ENCODE measurements at places on chromosomes 3 and 15. TPM values are rescaled to one million over a fixed set of nuclear protein-coding genes. Genes with fewer than 3 reads are reported as not detected.
A peak's percentile ranks its signal among the peaks of the same experiment; 100 is the strongest.

Gene P3H2
- 27.8 TPM for total RNA-seq

Gene PTPRG
- 25.7 TPM for total RNA-seq

Gene SCN5A
- 6.4 TPM for total RNA-seq

Gene TGFBR2
- 34.4 TPM for total RNA-seq

Gene BFSP2
- total RNA-seq = 0.96 TPM

Gene C3orf85
- total RNA-seq = not detected

Gene RLBP1
- not detected for total RNA-seq

Gene MKRN2OS
- 1.3 TPM for total RNA-seq

Gene DUOXA2
- total RNA-seq = not detected

Gene AQP9
- 0.75 TPM for total RNA-seq

Gene SLC6A20
- total RNA-seq = 1.4 TPM

Gene CASR
- 0.04 TPM for total RNA-seq

DNA sequence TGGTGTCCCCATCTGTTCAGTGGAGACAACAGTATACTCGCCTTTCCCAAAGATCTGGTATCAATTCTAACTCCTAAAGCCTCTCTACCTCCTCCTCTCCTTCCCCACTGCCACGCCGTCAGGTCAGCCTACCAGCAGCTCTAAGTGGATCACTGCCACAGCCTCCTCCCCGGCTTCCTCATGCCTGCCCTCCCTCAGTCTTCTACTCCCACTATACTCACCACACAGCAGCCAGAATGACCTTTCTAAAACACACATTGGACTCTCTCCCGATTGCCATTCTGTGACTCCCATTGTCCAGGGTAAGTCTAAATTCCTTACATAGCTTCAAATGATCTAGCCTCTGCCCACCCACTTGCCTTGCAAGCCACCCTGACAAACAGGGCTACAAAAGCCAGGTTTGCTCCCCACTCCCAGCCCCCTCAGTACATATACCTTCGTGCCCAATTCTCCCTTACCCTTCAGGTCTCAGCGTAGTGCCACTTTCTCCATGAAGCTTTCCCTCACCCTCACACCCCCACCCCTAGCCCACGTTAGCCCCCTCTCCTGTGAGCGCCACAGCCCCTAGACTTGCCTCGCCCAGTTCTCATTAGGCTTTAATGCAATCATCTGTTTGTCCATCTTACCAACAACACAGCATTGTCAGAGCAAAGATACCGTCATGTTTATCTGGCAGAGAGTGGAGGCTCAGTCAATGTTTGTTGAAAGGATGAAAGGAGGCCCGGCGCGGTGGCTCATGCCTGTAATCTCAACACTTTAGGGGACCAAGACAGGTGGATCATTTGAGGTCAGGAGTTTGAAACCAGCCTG is 9.5 kb upstream of the SEMA7A start:
- no peak for DNase-seq

DNA sequence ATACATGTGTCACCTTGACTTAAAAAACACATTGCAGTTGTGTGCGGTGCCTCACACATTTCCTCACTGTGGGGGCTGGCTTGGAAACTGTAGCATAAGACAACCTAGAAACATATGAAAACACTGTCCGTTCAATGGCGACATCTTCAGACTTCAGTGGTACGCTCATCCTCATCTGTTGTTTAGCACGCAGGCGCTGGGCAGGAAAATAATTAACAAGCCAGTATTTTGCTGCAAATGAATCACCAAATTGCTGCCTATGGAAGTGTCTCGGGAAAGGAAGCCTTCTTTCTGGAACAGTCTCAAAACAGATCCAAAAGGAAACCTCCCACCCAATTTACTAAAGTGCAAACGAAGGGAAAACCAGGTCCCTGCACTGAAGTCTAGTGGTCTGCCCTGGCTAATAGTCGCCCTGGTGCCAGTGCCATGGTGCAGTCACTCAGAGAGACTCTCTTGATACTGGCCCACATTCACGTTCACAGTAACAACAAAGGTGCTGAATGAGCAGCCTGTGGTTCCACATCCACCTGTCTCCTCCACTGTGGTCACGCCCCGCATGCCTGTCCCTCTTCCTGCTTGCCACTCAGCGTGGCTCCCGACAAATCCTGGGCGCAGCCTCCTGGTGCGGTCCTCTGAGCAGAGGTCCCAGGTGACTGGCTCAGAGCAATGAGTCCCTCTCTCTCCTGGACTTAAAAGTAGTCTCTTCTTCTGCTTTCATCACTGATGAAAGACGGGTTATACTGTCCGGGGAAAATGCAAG is 35.6 kb upstream of the MUC13 start:
- DNase-seq = no peak

DNA sequence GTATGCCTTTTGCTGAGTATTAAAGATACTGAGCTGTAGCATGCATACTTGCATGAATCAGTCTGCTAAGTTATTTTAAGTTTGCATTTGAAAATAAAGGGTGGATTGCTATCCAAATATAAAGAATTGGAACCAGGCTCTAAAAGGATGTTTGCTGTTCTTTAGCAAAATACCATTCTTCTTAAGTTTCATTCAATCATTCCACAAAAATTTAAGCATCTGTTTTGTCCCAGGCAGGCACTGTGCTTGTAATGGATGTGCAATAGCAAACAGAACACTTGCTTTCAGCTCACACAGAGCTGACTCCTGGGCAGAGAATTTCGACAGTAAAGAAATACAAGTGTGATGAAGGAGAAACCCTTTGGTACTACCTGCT is 151.1 kb downstream of the PGPEP1L start:
- no peak for DNase-seq

- no peak for DNase-seq
Observed at GRCh38 chr15:100909565-100909964, 9.6 kb upstream of the LRRK1 start.

DNA sequence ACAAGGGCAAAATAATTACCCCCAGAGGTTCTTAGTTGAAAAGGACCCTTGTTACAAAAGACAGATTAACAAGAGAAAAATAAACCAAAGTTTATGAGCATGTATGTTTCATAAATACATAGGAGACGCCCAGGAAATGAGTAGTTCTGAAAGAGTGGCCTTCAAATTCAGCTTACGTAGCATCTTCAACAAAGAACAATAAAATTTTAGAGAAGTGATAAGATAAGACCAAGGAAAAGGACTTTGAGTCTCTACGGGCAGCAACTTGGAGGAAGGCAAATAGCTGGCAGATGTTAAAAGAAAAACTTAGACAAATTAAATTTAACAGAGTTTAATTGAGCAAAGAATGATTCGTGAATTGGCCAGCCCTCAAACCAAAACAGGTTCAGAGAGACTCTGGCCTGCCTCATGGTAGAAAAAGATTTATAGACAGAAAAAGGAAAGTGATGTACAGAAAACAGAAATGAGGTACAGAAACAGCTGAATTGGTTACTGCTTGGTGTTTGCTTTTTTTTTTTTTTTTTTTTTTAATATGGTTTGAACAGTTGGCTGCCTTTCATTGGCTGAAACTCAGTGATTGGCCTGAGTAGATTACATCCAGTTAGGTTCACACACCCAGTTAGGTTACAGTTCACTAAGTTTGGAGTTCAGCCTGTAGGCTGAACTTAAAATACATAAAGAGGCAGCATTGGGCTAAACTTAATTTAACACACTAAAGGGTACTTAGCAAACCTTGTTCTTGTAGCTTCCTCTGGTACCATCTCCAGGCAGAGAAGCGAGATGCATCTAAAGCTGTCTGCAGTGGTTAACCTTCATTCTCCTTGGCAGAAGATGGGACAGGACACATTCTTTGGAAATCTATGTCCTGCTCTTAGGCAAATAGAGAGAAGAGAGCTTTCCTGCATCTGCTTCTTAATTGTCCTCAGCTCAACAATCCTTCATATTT is 23.2 kb downstream of the C2CD4B start:
- no peak for DNase-seq

GRCh38 chr3:123392368-123392767 is 56.5 kb downstream of the ADCY5 start:
- no peak for DNase-seq

DNA sequence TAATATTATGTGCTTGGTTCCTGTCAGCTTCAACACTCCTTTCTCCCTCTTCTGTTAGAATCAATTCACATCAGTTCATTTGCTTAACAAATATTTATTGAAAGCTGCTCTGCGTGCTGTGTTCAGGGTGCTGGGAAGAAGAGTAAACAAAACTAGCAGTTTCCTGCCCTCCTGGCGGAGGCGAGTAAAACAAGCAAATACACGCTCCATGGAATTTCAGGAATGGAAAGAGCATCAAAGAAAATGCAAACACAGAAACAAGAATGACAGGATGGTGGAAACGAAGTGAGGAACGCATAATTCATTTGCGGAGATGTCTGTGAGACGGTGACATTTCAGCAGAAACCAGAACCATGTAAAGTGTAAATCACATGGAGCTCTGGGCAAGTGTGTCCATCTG is 49.4 kb upstream of the SPTSSB start:
- no peak for DNase-seq

- peak; percentile 75 for DNase-seq
Observed at GRCh38 chr15:63473999-63474809, 30.2 kb upstream of the USP3 start.

DNA sequence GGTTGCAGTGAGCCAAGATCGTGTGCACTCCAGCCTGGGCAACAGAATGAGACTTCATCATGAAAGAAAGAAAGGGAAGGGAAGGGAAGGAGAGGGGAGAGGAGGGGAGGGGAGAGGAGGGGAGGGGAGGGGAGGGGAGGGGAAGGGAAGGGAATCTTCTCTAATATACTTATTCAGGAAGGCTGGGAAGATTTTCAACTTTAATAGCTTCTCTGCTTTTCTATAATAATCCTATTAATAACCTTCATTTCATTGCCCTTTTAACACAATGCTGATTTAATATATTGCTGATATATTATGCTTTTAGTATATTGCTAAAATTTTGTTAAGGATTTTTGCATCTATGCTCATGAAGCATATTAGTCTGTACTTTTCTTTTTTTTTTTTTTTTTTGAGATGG is 23.4 kb upstream of the RNF7 start:
- DNase-seq = no peak

DNA sequence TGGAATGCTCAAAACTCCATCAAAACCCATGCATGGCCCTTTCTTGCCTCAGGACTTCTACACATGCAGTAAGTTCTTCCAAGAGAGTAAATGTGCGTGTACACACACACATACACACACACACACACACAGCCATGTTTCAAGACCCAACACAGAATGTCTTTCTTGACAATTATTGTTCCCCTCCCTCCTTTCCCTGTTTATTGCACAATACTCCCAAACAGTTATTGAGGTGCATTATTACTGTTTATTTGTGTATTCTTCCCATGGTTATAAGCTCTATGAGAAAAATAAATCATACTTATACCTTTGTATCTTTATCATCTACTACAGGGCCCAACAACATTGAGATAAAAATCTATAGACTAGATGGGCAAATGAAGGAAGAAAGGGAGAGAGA is 523.8 kb upstream of the NAALADL2 start:
- no peak for DNase-seq

DNA sequence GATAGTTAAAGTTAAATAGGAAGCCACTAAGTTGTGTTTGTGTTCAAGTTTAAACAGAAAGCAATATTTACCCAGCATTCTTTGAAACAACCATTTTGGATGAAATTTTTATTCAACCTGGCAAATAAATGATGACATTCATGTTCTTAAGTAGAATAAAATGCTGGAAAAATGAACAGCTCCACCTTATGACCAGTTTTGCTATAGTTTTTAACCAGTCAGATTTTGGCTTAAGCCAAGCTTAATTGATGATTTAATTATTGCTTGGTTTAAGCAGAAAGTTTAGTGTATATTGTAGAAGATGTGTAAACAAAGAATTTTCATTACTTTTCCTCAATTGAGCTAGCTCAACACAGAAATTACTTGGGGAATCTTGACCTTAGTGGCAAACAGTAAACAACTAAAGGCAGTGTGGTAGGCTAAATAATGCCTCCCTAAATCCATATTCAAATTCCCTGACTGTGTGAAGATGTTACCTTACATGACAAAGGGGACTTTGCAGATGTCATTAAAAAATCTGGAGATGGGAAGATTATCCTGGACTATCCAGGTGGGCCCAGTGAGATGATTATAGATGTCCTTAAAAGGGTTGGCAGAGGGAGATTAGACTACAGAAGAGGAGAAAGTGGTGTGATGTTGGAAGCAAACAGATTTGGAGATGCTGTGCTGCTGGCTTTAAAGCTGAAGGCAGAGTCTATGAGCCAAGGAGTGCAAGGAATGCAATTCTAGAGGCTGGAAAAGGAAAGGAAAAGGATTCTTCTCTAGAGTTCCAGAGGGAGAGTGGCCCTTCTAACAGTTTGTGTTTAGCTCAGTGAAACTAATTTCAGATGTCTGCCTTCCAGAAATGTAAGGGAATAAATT is 448.6 kb upstream of the GOLIM4 start:
- DNase-seq = no peak

GRCh38 chr3:77885381-77885780 is 845.5 kb downstream of the ROBO2 start:
- no peak for DNase-seq

DNA sequence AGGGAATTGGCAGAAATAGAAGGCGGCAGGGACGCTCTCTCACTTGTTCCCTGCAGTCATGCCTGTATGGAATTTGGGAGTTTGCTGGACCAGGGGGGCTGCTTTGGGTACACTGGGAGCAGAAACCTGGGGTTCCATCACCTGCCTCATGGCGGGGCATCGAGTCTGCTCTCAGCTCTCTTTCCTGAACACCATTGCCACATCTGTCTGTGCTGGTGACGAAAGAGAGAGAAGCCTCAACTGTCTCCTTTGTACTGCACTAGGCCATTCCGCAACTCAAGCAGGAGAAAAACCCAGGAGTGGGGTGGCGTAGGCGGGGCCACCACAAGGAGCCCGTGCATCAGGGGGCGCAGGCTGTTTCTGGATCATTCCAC is 14.0 kb downstream of the TMEM158 start:
- no peak for DNase-seq

GRCh38 chr3:173843060-173843459 is 445.5 kb downstream of the NLGN1 start:
- no peak for DNase-seq

DNA sequence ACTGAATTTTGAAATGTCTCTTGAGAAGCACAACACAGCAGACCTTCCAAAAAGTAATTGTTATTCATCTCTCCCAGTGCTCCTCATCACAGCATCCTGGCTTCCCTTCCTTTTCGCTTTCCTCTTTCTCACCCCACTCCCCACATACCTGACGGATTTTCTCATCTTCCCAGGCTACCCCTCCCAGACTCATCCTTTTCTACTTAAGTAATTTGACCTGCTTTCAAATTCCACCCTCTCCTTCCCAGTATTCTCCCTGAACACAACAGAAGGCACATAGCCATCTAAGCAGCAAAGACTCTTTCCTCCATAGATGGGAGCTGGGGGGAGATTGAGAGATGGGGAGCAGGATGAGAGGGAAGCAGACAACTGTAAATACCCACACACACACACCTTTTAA is 187.1 kb upstream of the STT3B start:
- DNase-seq = no peak

GRCh38 chr15:99998661-99999101 is 265.4 kb upstream of the LYSMD4 start:
- DNase-seq = peak; percentile 2

- DNase-seq = no peak
Observed at GRCh38 chr15:62742409-62743171, 300.0 kb upstream of the TPM1 start.

DNA sequence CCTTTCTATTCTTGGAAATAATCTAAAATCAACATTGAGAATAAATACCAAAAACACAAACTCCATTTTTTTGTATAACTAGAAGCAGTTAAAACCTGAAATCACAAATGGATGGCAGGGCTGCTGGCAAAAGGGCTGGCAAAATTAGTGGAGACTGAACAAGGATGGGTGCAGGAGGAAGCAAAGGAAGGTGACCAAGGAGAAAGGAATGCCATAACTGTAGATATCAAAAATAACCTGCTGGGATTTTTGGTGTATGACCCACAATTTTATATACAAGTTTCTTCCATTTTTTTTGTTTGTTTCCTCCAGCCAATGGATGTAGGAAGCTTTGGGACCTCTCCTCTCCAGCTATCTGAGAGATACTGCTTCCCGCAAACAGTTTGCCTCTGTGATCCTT is 12.7 kb downstream of the CFAP44 start:
- no peak for DNase-seq

All from kidney epithelial cell (primary cell).